Pancreas (tissue), 10 donors: ENCODE measurements at places on chromosomes 3 and 15. TPM values are rescaled to one million over a fixed set of nuclear protein-coding genes. Genes with fewer than 3 reads are reported as not detected.
A peak's percentile ranks its signal among the peaks of the same experiment; 100 is the strongest.

DNA sequence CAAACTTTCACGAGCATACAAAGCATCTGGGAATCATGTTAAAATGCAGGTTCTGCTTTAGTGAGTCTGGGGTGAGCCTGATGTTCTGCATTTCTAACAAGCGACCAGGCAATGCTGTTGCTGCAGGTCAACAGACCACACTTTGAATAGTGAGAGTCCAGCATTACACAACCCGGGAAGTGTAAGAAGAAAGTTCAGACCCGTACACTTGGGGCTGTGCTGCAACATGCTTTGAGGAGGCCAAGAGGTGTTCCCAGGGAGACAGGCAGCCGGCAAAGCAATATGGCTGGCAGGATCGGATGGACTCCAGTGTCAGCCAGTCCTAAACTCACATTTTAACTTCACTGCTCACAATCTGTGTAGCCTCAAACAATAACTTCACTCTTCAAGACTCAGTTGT lies 134.2 kb downstream of the LIPC start:
- H3K4me1 ChIP-seq = no peaks in the 10 kb centered on the region
- H3K4me3 ChIP-seq = no peak overlapping the region
- H3K36me3 ChIP-seq = no peaks in the 10 kb centered on the region
- DNase-seq = no peak
- H3K27me3 ChIP-seq = no peaks in the 10 kb centered on the region

POLQ gene
- total RNA-seq = 0.12 TPM

- no peak overlapping the region for H3K27ac ChIP-seq
- no peak overlapping the region for H3K4me3 ChIP-seq
- H3K27me3 ChIP-seq = no peaks in the 10 kb centered on the region
- H3K36me3 ChIP-seq = peaks cover 56% of the 10 kb centered on the region
- no peak for DNase-seq
These were observed 1.2 kb upstream of the SNAPC5 start for GRCh38 chr15:66498501-66499386.

TRPM1 gene
- not detected for total RNA-seq

RHOV gene
- 10.9 TPM for total RNA-seq

EPHB3 gene
- 17.0 TPM for total RNA-seq

DNA sequence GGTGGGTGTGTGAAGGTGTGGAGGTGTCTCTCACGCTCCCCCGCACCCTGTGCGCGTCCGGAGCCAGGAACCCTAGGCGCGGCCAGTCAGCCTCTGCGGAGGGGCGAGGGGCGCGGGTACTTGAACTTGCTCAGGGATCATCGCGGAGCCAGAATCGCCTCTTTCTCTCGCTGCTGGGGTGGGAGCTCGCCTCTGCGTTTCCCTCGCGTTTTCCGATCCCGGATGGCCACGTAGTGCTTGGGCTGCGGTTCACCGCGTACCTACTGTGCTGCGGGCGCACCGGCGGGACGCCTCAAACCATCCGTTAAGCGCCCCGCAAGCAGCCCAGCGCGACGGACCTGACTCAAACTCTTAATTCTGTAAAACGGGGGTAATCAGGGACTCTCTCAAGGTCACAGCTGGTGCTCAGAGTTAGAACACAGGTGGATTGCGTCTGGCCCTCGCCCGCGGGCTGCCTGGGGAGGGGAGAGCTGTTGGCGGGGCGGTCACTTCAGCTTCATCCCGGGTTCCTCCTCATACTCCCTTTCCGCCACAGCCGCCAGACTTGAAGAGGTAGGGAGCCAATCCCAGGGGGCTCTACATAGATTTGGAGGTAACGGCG lies 686 bp downstream of the MYRIP start:
- H3K27ac ChIP-seq = peak overlapping the region; percentile 44
- H3K27me3 ChIP-seq = no peaks in the 10 kb centered on the region
- H3K36me3 ChIP-seq = no peaks in the 10 kb centered on the region

- H3K27ac ChIP-seq = no peak overlapping the region
- no peaks in the 10 kb centered on the region for H3K36me3 ChIP-seq
- no peaks in the 10 kb centered on the region for H3K27me3 ChIP-seq
- no peak overlapping the region for H3K4me3 ChIP-seq
These were observed 244.1 kb upstream of the STT3B start for GRCh38 chr3:31288641-31289100.

DNA sequence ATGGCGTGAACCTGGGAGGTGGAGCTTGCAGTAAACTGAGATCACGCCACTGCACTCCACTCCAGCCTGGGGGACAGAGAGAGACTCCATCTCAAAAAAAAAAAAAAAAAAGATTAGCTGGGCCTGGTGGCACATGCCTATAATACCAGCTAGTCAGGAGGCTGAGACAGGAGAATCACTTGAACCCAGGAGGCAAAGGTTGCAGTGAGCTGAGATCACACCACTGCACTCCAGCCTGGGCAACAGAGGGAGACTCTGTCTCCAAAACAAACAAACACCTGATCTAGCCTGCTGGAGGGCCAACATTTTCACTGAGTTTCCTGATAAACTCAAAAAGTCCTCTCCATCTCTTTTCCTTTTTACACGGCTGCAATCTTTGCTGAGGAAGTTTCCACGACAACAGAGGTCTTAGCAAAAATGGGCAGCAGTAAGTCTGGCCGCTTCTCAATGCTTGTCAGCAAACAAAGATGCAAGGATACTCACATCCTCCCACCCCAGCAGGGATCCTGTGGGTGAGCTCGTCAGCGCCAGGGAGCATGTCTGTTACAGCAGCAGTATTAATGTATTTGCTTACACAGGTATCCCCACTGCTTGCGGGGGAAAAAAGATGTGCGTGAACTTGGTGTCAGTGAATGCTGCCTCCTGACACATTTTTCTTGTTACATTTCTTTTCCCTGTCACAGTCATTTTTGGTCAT lies 21.0 kb upstream of the CCDC174 start:
- H3K4me3 ChIP-seq = no peak overlapping the region
- H3K36me3 ChIP-seq = no peaks in the 10 kb centered on the region
- no peak overlapping the region for H3K27ac ChIP-seq
- no peak for DNase-seq
- no peaks in the 10 kb centered on the region for H3K4me1 ChIP-seq

CERS3 gene
- total RNA-seq = not detected

GRCh38 chr3:12841970-12842328 lies 584 bp upstream of the RPL32 start:
- DNase-seq = no peak
- no peak overlapping the region for H3K27ac ChIP-seq
- H3K36me3 ChIP-seq = no peaks in the 10 kb centered on the region
- H3K4me3 ChIP-seq = no peak overlapping the region

- no peaks in the 10 kb centered on the region for H3K27me3 ChIP-seq
- no peak overlapping the region for H3K27ac ChIP-seq
- peak; percentile 29 for DNase-seq
These were observed 57.6 kb upstream of the SLC6A11 start for GRCh38 chr3:10758304-10759037.

SLITRK3 gene
- not detected for total RNA-seq

- H3K4me3 ChIP-seq = no peak overlapping the region
- H3K36me3 ChIP-seq = no peaks in the 10 kb centered on the region
- H3K27me3 ChIP-seq = no peaks in the 10 kb centered on the region
- DNase-seq = no peak
- no peaks in the 10 kb centered on the region for H3K4me1 ChIP-seq
- H3K27ac ChIP-seq = no peak overlapping the region
These were observed 83.2 kb upstream of the SMAD3 start for GRCh38 chr15:66982250-66982649.

DNA sequence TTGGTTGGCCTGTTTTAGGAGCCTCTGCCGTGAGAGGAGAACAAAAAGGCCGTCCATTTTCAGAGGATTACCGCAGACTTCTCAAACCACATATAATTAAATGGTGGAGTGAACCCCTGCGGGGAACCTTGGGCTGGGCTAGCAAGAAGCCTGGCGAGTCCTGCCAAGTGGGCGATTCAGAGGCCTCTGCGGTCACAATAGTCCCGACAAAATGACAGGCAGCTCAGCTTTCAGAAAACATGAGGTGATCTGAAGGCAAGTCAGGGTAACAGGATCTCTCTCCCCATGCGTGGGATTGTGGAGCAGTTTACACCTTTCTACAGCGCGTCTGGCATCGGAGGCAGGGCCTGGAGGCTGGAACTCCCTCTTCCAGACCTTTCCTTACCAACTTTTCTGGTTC lies 134.8 kb downstream of the ASB7 start:
- H3K36me3 ChIP-seq = no peaks in the 10 kb centered on the region
- H3K27ac ChIP-seq = no peak overlapping the region
- H3K4me3 ChIP-seq = no peak overlapping the region

- no peaks in the 10 kb centered on the region for H3K4me1 ChIP-seq
- no peak overlapping the region for H3K4me3 ChIP-seq
- no peak for DNase-seq
- no peaks in the 10 kb centered on the region for H3K36me3 ChIP-seq
These were observed 12.9 kb downstream of the CRABP1 start for GRCh38 chr15:78353093-78353492.

HTR3E gene
- total RNA-seq = not detected

ATP13A5 gene
- 0.09 TPM for total RNA-seq

TEX55 gene
- not detected for total RNA-seq

DNA sequence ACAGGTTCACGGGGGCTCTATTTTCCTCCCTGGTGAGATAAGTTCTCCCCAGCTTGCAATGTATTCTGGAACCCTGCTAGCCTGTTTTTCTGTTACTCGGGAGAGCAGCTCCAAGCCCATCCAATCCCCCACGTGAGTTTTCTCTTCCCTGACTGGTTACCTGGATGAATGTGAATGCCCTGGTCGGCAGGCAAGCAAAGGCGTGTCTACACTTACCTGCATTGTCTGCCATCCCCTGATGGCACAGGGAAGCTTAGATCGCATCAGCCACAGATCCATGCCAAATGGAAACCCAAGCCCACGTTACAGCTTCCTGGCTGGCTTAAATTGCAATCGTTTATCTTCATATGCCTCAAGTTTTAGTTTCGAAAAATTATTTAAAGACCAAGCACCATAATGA lies 149.9 kb downstream of the FOXP1 start:
- DNase-seq = no peak
- H3K4me3 ChIP-seq = no peak overlapping the region
- H3K36me3 ChIP-seq = no peaks in the 10 kb centered on the region
- H3K27me3 ChIP-seq = no peaks in the 10 kb centered on the region
- peaks cover 10% of the 10 kb centered on the region for H3K4me1 ChIP-seq

DNA sequence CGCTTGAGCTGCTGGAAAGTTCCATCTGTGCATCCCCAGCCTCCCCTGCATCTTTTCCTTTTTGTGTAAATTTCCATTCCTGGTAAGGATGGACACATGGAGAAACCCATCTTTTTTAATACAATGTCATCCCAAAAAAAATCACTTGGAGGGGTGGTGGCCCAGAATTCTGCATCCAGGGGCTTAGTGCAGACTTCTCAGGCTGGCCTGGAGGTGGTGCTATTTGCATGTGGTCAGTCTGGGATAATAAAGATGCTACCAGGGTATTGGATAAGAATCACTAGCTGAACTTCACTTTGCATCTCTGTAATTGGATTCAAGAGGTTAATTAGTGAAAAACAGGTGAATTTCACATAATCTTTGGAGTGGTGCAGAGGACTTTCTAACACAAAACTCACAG lies 1.8 kb upstream of the ZSCAN2 start:
- no peak for DNase-seq
- H3K27me3 ChIP-seq = no peaks in the 10 kb centered on the region
- no peak overlapping the region for H3K27ac ChIP-seq

BUB1B gene
- total RNA-seq = not detected

DNA sequence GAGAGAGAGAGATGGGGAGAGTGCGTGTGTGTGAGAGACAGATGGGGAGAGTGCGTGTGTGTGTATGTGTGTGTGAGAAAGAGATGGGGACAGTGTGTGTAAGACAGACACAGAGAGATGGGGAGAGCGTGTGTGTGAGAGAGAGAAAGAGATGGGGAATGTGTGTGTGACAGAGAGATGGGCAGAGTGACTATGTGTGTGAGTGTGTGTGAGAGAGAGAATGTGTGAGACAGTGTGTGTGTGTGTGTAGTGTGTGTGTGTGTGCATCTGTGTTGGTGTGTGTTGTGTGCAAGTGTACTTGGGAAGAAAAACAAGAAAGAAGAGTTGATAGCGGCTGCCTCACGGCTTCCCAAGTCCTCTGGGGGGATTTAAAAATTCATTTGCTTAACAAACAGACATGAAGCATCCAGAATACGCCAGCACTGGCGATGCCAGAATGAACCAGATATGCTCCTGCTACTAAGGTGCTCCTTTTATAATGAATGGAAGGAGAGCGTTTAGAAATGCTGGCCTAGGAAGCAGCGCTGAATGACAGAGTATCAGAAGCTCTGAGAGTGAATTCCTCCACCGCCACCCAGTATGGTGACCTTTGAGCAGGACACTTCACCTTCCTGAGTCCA lies 186.1 kb upstream of the TSC22D2 start:
- DNase-seq = no peak
- no peak overlapping the region for H3K27ac ChIP-seq
- no peak overlapping the region for H3K4me3 ChIP-seq
- no peaks in the 10 kb centered on the region for H3K4me1 ChIP-seq
- no peaks in the 10 kb centered on the region for H3K27me3 ChIP-seq

DNA sequence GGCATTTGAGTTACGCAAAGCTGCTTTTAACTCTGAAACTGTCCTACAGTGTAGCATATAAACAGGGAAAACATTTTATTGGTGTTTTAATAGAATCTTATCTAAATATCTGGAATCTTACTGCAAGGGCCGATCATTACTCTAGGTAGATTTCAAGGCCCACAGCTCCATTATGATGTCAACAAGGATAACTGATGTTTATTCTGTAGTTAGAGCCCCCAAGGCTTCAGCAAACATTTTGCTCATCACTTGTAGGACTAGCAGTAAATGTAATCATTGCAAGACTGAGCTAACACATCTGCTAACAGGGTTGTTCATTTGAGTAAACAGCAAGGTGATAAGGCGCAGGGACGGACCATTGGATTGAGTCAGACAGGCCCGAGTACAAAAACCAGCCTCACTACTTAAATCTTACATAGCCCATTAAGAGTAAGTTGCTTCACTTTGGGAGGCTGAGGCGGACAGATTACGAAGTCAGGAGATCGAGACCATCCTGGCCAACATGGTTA lies 332.5 kb upstream of the TPRG1 start:
- H3K36me3 ChIP-seq = no peaks in the 10 kb centered on the region
- H3K4me3 ChIP-seq = no peak overlapping the region
- no peaks in the 10 kb centered on the region for H3K27me3 ChIP-seq
- no peaks in the 10 kb centered on the region for H3K4me1 ChIP-seq

DNA sequence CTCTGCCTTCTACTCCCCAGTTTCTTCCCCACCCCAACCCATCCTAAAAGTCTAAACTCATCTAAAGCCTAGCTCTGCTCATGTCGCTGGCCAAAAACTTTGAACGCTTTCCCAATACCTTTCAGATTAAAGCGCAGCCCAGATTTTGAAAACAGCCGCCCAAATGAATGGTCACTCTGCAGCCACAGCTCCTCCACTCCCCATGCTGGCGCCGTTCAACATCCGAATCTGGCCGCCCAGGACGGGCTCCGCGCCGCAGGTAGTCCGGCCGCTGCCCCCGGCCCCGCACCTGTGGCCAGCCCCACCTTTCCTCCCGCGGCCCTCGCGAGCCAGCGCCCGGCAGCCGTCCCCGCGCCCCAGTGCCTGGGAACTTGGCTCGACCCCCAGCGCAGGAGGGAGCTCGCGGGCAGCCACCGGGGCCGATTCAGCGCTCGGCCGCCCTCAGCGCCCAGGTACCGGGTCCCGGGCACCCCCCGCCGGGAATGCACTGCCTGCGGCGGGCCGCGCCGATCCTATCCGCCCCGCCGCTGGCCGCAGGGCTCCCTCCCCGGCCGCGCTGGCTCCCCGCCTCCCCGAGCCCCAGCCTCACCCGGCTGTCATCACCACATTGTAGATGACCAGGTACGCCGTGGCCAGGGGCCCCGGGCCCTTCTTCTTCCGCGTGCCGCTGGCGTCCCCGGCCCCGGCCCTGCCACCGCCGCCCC lies 417 bp downstream of the HACD2 start:
- H3K36me3 ChIP-seq = no peaks in the 10 kb centered on the region
- peak overlapping the region; percentile 85 for H3K27ac ChIP-seq
- H3K4me3 ChIP-seq = peak overlapping the region; percentile 86
- H3K4me1 ChIP-seq = peaks cover 20% of the 10 kb centered on the region
- no peaks in the 10 kb centered on the region for H3K27me3 ChIP-seq

IL5RA gene
- total RNA-seq = 0.04 TPM

CKMT1A gene
- 3.5 TPM for total RNA-seq

TLR9 gene
- 0.47 TPM for total RNA-seq
